Foreskin keratinocyte (primary cell): ENCODE measurements at places on chromosomes 1 and 21. TPM values are rescaled to one million over a fixed set of nuclear protein-coding genes. Genes with fewer than 3 reads are reported as not detected.

Gene SEC16B
- 0.35 and 1.1 TPM in 2 replicates for total RNA-seq

Gene HSPB7
- total RNA-seq, result not detected in 2 replicates

Gene SLC9C2
- not detected in 2 replicates for total RNA-seq

Gene HSPA6
- total RNA-seq, result 0.28 and 0.37 TPM in 2 replicates

Gene CLCNKA
- not detected in 2 replicates for total RNA-seq

Gene MNDA
- not detected in 2 replicates for total RNA-seq

Gene RPS6KA1
- 86.4 and 91.6 TPM in 2 replicates for total RNA-seq

Gene SPATA45
- 0.44 TPM in 1 of 2 replicates, not detected in the other for total RNA-seq

Gene ZFP69
- total RNA-seq, result 4.1 and 4.7 TPM in 2 replicates

Gene SPRR1A
- total RNA-seq, result 7.7 and 12.7 TPM in 2 replicates

Gene FLG2
- 0.04 and 0.07 TPM in 2 replicates for total RNA-seq

Gene SPRR2G
- 2.7 and 3.1 TPM in 2 replicates for total RNA-seq

Gene ARMH1
- 0.18 TPM in 1 of 2 replicates, not detected in the other for total RNA-seq

Gene NPR1
- total RNA-seq, result not detected in 2 replicates

Gene TLR5
- 0.32 and 1.1 TPM in 2 replicates for total RNA-seq

Gene FCRLA
- 0.53 and 0.58 TPM in 2 replicates for total RNA-seq

Gene KCNN3
- total RNA-seq, result under 0.01 TPM in 1 of 2 replicates, not detected in the other

Gene HHAT
- 4.2 and 4.7 TPM in 2 replicates for total RNA-seq

Gene FAM151A
- not detected in 2 replicates for total RNA-seq

Gene TMEM69
- 46.9 and 50.5 TPM in 2 replicates for total RNA-seq

Gene OPTC
- total RNA-seq, result not detected in 2 replicates

Gene LCA5L
- total RNA-seq, result 0.42 and 0.61 TPM in 2 replicates

Gene CYP4A11
- not detected in 2 replicates for total RNA-seq

Gene CYB5RL
- total RNA-seq, result 2.5 and 2.8 TPM in 2 replicates

Gene OR2L5
- not detected in 2 replicates for total RNA-seq

Gene S100A8
- 4.1 and 6.2 TPM in 2 replicates for total RNA-seq

Gene S100A2
- total RNA-seq, result 19,361 and 22,376 TPM in 2 replicates

Gene BRDT
- not detected in 2 replicates for total RNA-seq

Gene CCDC190
- not detected in 2 replicates for total RNA-seq

Gene OR2G6
- not detected in 2 replicates for total RNA-seq

Gene OR2L3
- total RNA-seq, result not detected in 2 replicates

Gene ALX3
- not detected in 2 replicates for total RNA-seq

Gene CTSS
- total RNA-seq, result 4.6 and 5.0 TPM in 2 replicates

Gene CNIH4
- total RNA-seq, result 83.1 and 84.1 TPM in 2 replicates

Gene LCE1E
- total RNA-seq, result 0.28 and 0.51 TPM in 2 replicates

Gene TNFRSF25
- 19.8 and 34.3 TPM in 2 replicates for total RNA-seq

Gene RNF207
- 7.1 and 7.7 TPM in 2 replicates for total RNA-seq

Gene CD52
- 0.25 TPM in 1 of 2 replicates, not detected in the other for total RNA-seq

Gene LRRC47
- 30.5 and 33.2 TPM in 2 replicates for total RNA-seq
